ENCODE measurements at places on chromosomes 3 and 15.
A peak's percentile ranks its signal among the peaks of the same experiment; 100 is the strongest.

DNA sequence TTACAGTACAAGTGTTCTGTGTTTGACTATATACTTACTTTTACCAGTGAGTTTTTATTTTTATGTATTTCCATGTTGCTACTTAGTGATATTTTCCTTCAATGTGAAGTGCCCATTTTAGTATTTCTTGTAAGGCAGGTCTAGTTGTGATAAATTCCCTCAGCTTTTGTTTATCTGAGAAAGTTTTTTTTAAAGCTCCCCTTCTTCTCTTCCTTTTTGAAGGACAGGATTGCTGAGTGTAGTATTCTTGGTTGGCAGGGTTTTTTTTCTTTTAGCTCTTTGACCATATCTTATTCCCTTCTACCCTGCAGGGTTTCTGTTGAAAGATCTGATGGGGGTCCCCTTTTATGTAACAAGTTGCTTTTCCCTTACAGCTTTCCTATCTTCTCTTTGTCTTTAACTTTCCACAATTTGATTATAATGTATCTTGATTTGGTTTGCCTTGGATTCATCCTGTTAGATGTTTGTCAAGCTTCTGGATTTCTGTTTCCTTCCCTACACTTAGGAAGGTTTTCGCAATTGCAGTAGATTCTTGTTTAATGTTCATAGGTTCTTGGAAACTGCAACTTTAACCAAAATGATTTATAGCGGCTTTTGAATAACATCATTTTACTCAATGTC lies 7.9 kb downstream of the PLAAT1 start:
- no peak for DNase-seq

GRCh38 chr3:167521006-167521355 lies 47.1 kb upstream of the SERPINI2 start:
- DNase-seq = no peak

DNA sequence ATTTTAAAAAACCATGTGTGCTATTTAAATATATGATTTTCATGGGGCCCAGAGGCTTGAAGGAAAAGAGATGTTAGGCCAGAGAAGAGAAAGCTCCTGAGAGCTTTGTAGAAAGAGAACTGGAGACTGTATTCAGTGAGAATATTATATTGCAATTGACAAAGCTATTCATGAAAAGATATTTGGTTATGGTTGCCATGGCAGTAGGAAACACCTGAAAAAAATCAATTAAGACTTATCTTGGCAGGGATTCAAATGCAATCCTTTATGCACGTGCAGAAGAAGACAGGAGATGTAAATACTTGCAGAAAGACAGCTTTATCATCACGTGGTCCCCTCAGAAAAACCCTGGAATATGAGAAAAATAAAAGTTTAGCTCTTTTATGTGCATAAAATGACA lies 636.0 kb upstream of the TBL1XR1 start:
- DNase-seq = no peak

- no peak for DNase-seq
Observed at GRCh38 chr3:195869413-195870001, 38.8 kb downstream of the TNK2 start.

DNA sequence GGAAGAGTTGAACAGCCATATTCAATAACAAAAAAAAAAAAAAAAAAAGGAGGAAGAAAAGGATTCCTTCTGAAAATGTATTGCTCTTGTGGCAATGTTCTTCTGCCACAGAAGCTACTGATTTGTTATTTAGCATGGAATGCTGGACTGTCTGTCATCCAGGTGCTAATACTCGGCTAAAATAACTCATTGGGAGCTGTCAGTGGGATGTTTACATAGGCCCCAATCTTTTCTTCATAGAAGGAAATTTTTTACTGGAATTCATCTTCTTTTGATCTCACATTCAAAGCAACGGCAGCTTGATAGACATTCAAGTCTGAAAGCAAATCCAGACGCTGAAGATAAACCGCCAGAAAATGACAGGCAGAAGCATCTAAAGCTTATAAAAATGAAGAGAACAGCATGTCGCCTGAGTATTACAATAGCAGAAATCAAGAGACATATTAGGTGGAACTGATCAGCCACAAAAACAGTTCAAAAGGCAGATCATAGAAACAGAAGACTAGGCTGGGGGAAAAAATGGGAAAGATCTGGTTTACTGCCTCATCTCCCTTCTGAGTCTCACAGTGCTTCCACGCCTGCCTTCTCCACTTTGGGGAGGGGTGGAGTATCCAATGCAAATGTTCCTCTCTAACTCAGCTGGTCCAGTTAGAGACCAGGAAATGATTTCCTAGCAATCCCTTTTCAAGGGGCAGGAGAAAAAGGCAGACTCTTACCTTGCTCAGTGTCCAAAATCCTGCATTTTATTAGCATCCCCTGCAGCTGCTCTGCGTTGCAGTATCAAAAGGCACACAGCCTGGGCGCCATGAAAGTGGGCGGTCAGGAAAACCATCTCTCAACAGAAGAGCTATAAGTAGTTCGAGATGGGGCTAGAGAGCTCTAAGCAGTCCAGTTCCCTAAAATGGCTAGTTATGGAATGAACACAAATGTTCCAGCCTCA lies 451.9 kb downstream of the FOXP1 start:
- DNase-seq = no peak

GRCh38 chr3:128278761-128279600 lies 125.7 kb downstream of the EEFSEC start:
- peak; percentile 78 for DNase-seq

DNA sequence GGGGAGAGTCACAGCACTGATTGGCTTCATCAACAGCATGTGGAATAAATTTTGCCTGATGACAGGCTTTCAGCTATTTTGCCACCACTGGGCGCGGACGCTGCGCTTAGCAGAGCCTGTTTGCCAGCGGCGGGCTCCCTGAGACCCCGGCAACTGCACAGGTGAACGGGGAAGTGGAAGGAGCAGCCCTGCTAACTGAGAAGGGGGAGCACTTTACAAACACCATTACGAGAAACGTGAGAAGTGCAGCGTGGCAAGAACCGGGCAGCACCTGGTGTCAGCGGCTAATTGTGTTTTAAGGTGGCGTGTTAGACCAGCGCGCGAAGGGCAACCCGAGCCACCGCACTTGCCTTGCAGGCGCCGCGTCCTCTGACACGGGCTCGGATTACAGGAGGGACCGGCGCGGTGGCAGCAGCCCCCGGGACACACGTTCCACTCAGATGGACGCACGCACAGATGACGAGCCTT lies 307.8 kb upstream of the ARRDC4 start:
- no peak for DNase-seq

- DNase-seq = peak; percentile 81
Observed at GRCh38 chr3:150348500-150348899, 59.6 kb upstream of the TSC22D2 start.

- DNase-seq = peak; percentile 78
Observed at GRCh38 chr15:68384451-68385239, 47.3 kb downstream of the ITGA11 start.

DNA sequence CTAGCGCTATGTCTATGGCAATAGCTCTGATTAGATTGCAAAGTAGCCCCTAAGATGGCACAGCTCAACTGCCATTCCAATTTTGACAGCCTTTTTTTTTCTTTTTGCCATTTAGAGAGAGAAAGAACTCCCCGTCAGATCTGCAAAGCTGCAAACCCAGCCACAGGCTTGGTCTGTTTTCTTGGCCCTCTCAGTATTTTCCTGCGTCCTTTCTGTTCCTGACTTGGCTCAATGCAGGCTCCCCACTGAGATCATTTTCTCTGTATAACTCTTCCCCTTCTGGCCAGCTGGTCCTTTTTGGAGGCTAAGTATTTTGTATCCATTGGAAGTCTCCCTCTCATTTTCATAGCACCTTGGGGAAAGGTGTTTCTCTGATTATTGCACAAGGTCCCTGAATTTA lies 386.7 kb downstream of the UNC13C start:
- no peak for DNase-seq

DNA sequence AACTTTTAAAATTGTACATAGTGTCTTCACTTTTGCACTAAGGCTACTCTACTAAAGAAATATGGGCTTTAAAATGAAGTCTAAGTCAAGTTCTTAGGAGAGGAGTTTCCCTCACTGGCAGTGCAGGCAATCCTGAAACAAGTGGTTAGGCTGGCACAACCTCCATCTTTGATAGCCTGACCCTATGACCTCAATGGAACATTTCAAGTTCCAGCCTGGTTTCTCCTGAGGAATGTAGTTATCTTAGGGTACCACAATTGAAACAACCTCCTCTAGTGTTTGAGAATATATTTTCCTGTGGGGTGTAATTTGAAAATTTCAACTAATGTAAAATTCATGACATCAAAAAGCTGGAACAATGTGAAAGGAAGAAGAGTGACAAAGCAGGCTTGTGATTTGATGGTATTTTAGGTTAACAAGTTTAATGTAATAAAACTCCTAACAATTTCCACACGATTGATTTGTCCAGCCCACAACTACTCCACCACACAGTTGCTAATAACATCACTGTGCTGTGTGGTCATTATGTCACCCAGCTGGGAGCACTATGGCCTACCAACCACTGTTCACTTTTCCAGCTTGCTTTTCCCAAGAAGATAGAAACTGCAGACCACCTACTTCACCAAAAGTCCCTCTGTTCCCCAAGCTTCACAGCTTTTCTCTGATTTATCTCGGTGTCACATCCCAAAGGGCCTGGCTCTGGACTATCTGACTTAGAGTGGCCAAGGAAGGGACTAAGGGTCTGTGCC lies 1.8 kb downstream of the WWTR1 start:
- no peak for DNase-seq

DNA sequence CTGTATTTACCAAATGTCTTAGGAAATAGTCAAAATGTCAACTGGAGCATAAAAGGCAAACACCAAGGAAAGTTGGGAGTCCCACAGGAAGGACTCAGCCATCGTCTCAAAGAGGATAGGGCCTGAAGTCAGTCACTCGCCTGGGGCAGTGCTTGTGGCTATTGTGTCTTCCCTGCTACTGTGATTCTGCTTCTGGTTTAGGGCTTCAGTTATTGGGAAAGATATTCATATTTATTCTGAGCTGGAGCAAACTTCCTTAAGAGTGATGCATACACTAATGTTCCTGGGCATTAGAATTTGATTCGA lies 118.1 kb downstream of the EDEM1 start:
- DNase-seq = no peak

DNA sequence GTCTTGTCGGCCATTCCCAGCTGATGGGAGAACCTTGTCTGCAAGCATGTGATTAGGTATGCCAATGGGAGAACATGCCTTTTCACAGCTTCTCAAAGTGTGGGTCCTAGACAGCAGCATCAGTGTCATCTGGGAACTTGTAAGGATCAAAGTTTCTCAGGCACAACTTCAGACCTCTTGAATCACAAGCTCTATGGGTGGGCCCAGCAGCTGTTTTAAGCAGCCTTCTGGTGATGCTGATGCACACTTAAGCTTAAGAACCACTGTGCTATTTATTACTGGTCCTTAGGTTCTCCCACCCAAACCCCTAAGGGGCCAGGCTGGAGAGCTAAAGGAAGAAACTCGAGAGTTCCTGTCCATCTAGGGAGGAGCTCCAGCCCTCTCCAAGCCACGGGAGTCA lies 453.9 kb upstream of the PROK2 start:
- no peak for DNase-seq

DNA sequence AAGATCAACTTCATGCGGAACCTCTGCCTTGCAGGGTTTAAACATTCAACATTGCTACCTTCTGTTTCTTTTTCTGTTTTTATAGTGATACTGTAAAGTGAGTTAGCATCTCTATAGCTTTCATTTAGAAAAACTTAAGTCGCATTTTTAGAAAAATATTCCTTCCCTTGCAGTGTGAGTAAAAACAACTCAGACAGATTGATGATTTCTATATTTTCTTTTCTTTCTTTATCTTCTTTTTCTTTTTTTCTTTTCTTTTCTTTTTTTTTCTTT lies 2.8 kb upstream of the MEIS2 start:
- no peak for DNase-seq

DNA sequence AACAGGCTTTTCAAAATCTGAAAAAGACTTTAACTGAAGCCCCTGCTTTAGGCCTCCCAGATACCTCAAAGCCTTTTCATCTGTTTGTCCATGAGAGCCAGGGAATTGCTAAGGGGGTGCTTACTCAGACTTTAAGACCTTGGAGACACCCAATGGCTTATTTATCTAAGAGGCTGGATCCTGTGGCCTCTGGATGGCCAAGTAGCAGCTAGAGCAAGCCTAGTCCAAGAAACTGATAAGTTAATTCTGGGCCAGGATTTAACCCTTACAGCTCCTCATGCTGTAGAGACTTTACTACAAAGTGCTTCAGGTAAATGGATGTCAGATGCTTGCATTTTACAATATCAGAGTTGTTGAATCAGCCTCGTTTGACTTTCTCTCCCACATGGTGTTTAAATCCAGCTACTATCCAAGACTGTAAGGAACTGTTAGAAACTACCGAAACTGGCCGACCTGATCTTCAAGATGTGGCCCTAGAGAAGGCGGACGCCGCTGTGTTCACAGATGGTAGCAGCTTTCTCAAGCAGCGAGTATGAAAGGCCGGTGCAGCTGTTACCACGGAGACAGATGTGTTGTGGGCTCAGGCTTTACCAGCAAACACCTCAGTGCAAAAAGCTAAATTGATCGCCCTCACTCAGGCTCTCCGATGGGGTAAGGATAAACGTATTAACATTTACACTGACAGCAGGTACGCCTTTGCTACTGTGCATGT lies 3.3 kb downstream of the DET1 start:
- no peak for DNase-seq

DNA sequence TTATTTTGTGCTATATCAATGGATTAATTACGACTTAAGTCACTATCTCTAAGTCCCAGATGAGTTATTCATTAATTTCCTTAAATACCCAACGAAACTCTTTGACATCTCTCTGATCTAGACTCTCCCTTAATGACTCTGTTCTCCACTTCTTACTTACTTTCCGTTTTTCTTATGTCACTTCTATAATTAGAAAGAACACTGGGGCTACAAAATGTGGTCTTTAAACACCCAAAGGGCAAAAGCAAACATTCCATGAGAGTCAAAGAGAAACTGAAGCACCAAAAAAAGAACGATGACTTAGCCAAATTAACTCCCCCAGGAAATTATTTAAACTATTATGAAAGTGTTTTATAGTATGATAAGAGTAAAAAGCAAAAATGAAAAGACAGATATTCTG lies 166.4 kb upstream of the UBE2E2 start:
- no peak for DNase-seq

GRCh38 chr3:18853269-18853668 lies 295.0 kb upstream of the KCNH8 start:
- no peak for DNase-seq

DNA sequence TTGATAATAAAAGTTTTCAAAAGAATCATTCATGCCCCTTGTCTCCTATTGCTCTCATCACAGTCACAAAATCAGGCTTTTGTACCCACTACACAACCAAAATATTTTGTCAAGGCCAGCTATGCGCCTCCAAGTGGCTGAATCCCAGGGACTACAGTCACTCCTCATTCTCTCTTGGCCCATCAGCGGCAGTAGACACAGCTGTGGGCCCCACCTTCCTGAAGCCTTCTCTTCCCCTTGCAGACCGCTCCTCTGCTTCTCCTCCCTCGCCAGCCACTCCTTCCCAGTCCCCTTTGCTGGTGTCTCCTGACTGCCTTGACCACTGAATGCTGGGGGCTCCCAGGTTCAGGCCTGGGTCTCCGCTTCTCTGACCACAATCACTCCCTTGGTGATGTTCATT lies 52.1 kb downstream of the LSM3 start:
- no peak for DNase-seq

GRCh38 chr15:59247364-59247763 lies 40.7 kb downstream of the LDHAL6B start:
- peak; percentile 32 for DNase-seq

- DNase-seq = no peak
Observed at GRCh38 chr3:14846226-14846880, 27.6 kb downstream of the FGD5 start.

Data from skeletal muscle cell (primary cell).